ENCODE measurements at places on chromosomes 3 and 15.

DNA sequence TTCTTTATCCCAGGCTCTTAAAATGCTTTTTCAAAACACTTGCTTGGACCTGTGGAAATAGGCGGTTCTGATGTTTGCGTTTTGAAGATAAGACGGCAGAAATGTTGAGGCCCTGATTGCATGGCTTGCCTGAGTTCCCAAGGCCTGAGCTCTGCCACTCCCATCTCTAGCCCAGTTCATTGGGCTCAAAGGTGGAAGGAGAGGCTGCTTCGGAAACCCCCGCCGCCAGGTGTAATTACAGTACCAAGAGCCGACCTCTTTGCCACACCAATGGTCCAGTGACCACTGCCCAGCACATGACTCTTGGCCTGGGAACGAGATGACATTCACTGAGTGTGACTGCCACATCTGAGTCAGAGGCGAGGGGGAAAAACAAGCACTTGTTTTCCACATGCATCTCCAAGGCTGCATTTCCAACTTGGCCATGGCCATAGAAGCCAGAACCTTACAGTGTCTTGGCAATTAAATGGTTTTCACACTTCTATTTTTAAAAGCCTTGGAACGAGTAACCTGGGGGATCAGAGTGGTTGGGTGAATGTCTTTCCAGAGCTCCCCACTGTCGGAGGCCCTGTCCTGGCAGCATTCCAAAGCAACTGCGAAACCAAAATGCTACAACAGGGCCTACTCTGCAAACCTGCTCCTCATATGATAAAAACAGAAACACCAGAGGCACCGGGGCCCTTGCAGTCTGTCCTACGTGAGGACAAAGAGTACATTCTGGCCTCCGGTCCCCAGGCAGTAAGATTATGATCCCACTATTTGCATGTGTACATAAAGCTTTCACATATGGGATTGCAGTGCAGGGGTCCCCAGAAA lies 63.8 kb upstream of the CGNL1 start:
- DNase-seq, result no peak

DNA sequence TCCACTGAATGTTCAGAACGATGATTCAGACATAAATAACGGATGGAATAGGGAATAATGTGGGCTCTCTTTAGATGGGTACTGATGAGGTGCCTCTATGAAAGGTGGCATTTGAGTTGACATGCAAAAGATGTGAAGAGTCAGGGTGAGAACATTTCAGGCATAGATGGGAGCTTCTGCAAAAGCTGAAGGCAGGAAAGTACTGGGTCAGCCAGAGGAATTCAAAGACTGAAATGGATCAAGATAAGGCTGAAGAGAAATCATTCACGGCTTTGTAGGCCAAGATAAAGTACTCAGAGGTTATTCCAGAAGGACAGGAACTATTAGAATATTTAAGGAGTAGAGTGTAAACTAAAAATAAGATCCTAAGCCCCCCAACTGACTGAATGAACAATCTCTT lies 189.6 kb upstream of the MCTP2 start:
- no peak for DNase-seq

- DNase-seq, result no peak
These were observed 223.8 kb downstream of the RSRC1 start for GRCh38 chr3:158333736-158334135.

GRCh38 chr3:167521006-167521355 lies 47.1 kb upstream of the SERPINI2 start:
- DNase-seq, result no peak

DNA sequence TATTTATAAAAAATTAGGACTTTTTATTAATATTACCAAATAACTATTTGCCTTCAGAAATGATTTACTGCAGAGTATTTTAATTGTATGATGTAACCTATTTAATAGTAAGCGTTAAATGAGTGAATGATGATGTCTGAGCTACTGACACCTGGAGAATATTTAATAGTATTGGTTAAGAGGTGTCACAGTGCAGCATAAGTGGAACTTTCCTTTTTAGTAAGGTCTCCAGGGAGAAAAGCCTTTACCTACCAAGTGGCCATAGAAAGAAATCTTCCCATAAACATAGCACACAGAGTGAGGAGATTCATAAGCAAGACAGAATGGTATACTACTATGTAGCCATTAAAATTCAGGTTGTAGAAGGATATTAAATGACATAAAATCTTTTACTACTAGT lies 441.7 kb downstream of the TBL1XR1 start:
- DNase-seq, result no peak
